Activated CD8-positive, alpha-beta memory T cell treated with anti-CD3 and anti-CD28 coated beads, Interleukin-2, amount 10 ng/mL, durations not matched to agents 7 days and 5 days (primary cell): ENCODE measurements at places on chromosomes 6 and 20.

DNA sequence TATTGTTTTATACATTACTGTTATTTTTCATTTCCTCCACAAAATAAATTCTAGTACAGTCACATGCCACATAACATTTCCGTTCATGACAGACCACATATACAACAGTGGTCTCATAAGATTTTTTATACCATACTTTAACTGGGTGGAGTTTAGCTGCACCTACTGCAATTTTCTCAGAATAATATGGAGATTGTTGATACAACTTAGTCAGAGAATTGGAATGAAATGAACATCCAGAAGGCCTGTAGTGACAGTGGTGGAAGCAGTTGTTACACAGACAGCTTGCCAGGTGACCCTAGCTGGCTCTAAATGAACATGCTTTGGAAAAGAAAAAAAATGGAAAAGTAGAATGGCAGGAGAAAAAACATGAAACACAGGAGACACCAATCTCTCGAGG is 183.2 kb upstream of the TCF21 start:
- DNase-seq = no peak

- DNase-seq = no peak
These were observed 140.3 kb downstream of the CDC5L start for GRCh38 chr6:44527583-44528369.

DNA sequence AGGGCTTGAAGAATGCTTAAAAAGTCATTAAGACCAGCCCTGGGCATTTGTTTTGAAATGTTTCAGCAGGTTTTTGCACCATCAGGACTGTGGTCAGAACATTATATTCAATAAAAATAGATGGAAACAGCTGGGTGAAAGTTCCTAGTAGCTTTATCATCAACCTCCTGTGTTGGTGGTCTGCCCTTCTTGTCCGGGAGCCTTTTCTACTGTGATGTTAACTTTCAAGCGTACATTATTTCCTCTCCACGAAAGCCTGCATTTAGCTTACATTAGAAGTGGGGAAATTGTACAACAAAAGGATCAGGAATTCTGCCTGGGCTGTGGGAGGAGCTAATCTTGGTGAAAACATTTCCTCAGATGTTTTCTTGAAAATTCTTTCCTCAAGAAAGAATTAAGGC is 71.1 kb downstream of the LAMA4 start:
- DNase-seq = no peak

DNA sequence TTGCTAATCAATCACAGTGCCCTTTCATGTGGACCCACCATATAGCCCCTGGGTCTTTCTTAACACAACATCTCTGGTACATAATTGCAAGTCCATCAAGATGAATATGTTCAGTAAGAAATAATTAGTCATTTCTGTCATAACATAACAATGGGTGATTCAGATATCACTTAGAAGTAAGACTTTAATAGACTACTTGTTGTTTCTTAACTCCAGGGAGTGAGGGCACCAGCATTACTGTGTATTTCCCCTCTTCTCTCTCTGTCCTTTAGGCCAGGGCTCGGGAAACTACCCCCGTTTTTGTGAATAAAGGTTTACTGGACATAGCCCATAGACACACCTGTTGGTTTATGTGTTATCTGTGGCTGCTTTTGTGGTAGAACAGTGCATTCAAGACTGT is 123.5 kb downstream of the SLC24A3 start:
- no peak for DNase-seq

- no peak for DNase-seq
These were observed 4.1 kb upstream of the AIF1 start for GRCh38 chr6:31610968-31611367.

GRCh38 chr6:39938773-39939654 is 4.8 kb upstream of the MOCS1 start:
- no peak for DNase-seq

DNA sequence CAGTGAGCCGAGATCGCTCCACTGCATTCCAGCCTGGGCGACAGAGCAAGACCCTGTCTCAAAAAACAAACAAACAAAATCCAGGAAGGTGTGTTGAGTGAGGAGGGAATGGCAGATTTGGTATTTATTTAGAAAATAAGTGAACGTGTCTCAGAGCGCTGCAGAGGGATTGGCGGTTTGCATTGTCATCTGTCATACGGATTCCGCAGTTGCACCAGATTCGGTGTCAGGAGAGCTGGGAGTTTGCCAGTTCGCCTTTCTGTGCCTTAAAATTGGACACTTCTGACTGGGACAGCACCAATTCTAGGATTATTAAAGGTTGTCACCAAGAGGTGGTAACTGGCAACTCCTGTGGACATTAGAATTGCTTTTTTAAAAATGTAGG is 912 bp downstream of the SNRNP48 start:
- no peak for DNase-seq

GRCh38 chr6:43297644-43298564 is at the start of gene SLC22A7:
Gene SLC22A7 (plus strand): TSS chr6:43298260. CDS start chr6:43298359, 99 bp downstream.
- no peak for DNase-seq

GRCh38 chr6:151087861-151088598 is 151.7 kb upstream of the AKAP12 start:
- no peak for DNase-seq

- DNase-seq = no peak
These were observed at the start of gene GRM1 for GRCh38 chr6:146028851-146029572. Gene GRM1 (plus strand): TSS chr6:146029062. CDS start chr6:146029518, 456 bp downstream.

- no peak for DNase-seq
These were observed 84.7 kb downstream of the FOXA2 start for GRCh38 chr20:22499515-22500166.

- no peak for DNase-seq
These were observed 158.5 kb downstream of the HIVEP2 start for GRCh38 chr6:142786476-142786875.

- DNase-seq = peak; percentile 66
These were observed 24.0 kb upstream of the SERINC1 start for GRCh38 chr6:122495612-122496011.

GRCh38 chr6:166626177-166627032 is 646 bp downstream of the RPS6KA2 start:
- peak; percentile 51 for DNase-seq

GRCh38 chr20:57904314-57905105 is 194.7 kb upstream of the PMEPA1 start:
- no peak for DNase-seq
